Midbrain (tissue), 1 donor: ENCODE measurements at places on chromosomes 6 and 20.

DNA sequence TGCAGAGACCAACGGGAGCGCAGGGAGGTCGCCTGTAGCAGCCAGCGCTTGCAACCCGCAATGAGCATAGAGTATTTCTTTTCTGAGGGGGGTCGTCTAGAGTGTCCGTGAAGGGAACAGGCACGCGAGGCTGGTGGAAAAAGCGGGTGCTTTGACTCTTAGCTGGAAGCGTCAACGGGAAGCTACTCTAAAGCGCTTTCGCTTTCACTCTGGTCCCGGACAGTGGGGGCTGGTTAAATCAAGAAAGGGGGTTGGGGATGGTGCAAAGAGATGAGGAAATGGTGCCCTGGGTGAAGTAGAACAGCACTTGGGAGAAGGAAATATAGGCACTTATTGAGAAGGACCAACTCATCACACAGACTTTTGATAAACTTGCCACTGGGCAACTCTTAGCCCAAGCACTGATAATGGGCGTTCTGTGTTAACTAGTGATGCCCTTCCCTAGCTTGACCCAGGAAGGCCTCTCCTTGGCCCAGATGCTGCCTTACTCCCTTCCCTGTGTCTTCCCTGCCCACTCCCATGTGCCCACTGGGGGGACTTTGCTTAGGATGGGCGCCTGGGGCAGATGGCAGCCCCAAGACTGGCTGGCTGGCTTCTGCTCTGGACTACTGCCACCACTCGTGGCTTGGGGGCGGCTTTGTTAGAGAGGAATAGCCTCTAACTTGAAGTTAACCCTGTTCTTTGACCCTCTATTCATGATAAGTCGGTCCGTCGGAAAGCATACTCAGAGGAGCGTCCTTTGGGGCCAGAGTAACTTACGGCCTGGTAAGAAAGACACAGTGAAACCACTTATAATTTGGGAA, 585 bp downstream of the PSMB9 start:
- peak; percentile 73 for DNase-seq

GRCh38 chr6:41579088-41579610, 33.0 kb downstream of the FOXP4 start:
- no peak for DNase-seq

DNA sequence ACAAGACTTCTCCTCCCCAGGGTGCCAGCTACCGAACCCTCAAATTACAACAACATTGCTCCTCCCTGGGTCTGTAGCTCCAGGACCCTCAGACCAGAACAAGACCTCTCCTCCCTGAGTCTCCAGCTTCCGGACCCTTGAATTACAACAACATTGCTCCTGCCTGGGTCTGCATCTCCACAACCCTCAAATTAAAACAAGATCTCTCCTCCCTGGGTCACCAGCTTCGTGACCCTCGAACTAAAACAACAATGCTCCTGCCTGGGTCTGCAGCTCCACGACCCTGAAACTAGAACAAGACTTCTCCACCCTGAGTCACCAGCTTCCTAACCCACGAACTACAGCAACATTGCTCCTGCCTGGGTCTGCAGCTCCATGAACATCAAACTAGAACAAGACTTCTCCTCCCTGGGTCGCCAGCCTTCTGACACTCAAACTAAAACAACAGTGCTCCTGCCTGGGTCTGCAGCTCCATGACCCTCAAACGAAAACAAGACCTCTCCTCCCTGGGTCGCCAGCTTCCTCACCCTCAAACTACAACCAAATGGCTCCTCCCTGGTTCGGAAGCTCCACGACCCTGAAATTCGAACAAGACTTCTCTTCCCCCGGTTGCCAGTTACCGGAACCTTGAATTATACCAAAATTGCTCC, 324.5 kb downstream of the PREX1 start:
- DNase-seq: no peak

DNA sequence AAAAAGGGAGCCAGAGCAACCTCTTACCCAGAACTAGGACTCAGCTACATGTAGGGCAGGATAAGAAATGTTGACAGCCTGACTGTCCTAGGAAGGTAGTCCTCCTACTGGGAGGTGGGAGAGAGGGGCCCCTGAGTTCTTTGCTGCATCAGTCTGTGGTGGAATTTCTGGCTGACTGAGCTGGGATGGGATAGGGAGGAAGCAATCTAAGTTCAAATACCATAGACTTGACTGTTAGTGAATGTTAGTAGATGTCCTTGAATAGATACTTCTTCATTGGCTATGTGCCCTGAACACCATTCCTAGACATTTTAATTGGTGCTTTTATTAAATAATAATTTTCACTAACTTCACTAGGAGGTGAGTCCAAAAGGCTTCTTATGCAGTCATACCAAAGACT, 1343.6 kb upstream of the CITED2 start:
- no peak for DNase-seq

- DNase-seq: no peak
Observed at GRCh38 chr20:5143851-5144250, 17.0 kb downstream of the CDS2 start.

DNA sequence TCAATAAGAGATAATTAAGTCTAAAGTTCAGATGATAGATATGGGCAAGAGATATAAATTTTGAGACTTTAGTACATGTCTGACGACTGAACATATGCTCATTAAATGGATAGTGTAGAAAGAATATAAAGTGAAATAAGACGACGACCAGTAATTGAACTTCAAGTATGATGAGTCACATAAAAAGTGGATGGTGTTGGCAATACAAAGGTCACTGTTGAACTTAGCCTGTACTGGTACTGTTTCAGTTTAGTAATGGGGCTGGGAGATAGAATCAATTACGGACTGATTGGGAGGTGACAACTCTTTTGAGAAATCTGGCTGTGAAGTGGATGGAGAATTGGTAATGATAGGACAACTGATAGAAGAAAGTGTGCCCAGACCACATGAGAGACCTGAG, 68.1 kb downstream of the IBTK start:
- no peak for DNase-seq

- no peak for DNase-seq
Observed at GRCh38 chr20:13723011-13723410, 61.7 kb downstream of the ESF1 start.

- no peak for DNase-seq
Observed at GRCh38 chr6:20366082-20366830, 35.4 kb upstream of the E2F3 start.

GRCh38 chr6:37134396-37135191, 35.4 kb upstream of the PIM1 start:
- DNase-seq: no peak

GRCh38 chr20:1803061-1803931, 91.9 kb upstream of the SIRPA start:
- peak; percentile 73 for DNase-seq

DNA sequence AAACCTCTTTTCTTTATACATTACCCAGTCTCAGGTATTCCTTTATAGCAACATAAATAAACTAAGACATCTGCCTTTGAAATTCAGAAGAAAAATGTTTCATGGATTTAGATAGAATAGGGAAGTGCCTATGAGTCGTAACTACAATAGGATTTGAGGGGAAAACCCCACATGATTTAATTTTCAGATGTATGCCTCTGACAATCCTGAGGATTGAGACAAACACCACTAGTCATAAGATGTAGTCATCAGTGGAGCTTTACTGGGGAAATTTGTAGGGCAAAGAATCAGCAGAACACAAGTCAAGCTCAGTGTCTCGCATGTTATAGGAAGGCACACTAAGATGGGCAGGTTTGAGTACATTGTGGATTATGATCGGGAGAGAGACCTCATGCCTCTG, 566.4 kb downstream of the BMP2 start:
- no peak for DNase-seq
